ENCODE measurements at places on chromosomes 1 and 21. TPM values are rescaled to one million over a fixed set of nuclear protein-coding genes. Genes with fewer than 3 reads are reported as not detected.

The RHBG gene
- total RNA-seq = 0.23 TPM

The SMCP gene
- not detected for total RNA-seq

The CD2 gene
- 2.1 TPM for total RNA-seq

The EXO1 gene
- 1.5 TPM for total RNA-seq

The SPRR3 gene
- total RNA-seq = 22,357 TPM

The SOX13 gene
- total RNA-seq = 18.9 TPM

The KCNA3 gene
- 1.3 TPM for total RNA-seq

The NR1I3 gene
- total RNA-seq = not detected

The ANKRD45 gene
- not detected for total RNA-seq

The SORT1 gene
- 69.6 TPM for total RNA-seq

The FNBP1L gene
- total RNA-seq = 8.3 TPM

The CHIA gene
- total RNA-seq = not detected

The F3 gene
- total RNA-seq = 41.0 TPM

The CR1L gene
- total RNA-seq = not detected

The LRRC39 gene
- total RNA-seq = not detected

The BARHL2 gene
- not detected for total RNA-seq

The TIE1 gene
- total RNA-seq = 3.1 TPM

The MAN1C1 gene
- total RNA-seq = 7.4 TPM

The C1orf198 gene
- total RNA-seq = 21.2 TPM

The RHD gene
- total RNA-seq = not detected

The GNG12 gene
- total RNA-seq = 104 TPM

The MT1HL1 gene
- total RNA-seq = not detected

The ASCL5 gene
- total RNA-seq = not detected

The OPRD1 gene
- not detected for total RNA-seq

The RGS4 gene
- total RNA-seq = 1.5 TPM

The FYB2 gene
- total RNA-seq = under 0.01 TPM

The CRB1 gene
- total RNA-seq = not detected

Data from esophagus squamous epithelium (tissue), 5 donors.